Omental fat pad (tissue), 4 donors: ENCODE measurements at places on chromosomes 11 and 22.

GRCh38 chr11:33857933-33858371 is 33.9 kb downstream of the LMO2 start:
- peak; percentile 71 for DNase-seq

DNA sequence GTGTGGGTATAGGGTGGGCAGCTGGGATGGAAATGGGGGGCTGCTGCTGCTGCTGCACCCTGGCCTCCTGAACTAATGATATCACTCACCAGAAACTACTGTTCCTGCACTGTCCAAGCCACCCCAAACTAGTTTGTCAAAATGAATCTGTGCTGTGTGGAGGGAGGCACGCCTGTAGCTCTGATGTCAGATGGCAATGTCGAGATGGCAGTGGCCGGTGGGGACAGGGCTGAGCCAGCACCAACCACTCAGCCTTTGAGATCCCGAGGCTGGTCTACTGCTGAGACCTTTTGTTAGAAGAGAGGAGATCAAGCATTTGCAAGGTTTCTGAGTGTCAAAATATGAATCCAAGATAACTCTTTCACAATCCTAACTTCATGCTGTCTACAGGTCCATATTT is 1.3 kb downstream of the RAG1 start:
- no peak for DNase-seq

GRCh38 chr11:3783611-3784010 is 13.7 kb downstream of the NUP98 start:
- no peak for DNase-seq

- no peak for DNase-seq
Measured at GRCh38 chr22:46732041-46732379, 6.0 kb downstream of the CERK start.

DNA sequence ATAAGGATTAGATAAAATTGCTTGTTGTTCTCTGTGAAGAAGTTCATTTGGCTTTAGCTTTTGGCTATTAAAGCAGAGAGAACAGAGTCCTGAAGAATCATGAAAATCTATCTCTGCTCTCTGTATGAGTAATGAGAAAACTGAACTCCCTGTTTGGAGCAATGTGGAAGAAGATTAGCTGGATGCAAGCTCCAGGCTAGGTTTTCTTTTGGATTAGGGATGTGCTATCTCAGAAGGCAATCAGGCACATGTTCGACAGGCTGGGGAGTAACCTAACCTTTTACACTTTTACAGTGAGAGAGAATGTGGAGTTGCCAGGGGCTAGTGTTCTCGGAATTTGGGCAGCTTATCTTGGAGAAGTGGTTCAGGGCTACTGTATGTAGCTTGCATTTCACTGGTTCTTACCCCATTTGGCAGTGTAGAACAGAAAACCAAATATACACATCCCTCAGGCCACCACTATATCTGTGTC is 8.5 kb upstream of the SLN start:
- DNase-seq: no peak

GRCh38 chr22:17783312-17783711 is 9.0 kb upstream of the BID start:
- DNase-seq: no peak

GRCh38 chr22:37521236-37521739 is 2.1 kb upstream of the CARD10 start:
- DNase-seq: no peak

- DNase-seq: no peak
Measured at GRCh38 chr11:36367806-36368680, 72.0 kb downstream of the PRR5L start.

DNA sequence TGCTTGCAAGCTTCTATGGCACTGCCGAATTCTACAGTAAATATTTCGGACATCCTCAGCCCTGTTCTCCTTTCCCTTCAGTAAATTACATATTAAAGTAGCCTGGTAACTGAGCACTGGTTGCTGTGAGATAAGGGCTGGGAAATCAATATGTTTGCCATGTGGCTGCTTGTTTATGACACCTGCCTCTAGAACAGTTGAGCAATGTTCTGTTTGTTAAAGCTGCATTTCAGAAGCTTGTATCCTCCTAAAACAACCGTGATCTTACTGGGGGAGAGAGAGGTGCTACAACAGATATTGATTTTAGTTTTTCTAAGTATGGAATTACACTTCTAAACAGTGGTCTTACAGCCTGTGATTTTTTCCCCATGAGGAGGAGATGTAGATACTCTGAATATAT is 39.4 kb downstream of the ZBTB16 start:
- no peak for DNase-seq

GRCh38 chr11:38176686-38177322 is 1578.8 kb upstream of the RAG2 start:
- no peak for DNase-seq

- no peak for DNase-seq
Measured at GRCh38 chr11:68710409-68710808, 26.1 kb downstream of the GAL start.

DNA sequence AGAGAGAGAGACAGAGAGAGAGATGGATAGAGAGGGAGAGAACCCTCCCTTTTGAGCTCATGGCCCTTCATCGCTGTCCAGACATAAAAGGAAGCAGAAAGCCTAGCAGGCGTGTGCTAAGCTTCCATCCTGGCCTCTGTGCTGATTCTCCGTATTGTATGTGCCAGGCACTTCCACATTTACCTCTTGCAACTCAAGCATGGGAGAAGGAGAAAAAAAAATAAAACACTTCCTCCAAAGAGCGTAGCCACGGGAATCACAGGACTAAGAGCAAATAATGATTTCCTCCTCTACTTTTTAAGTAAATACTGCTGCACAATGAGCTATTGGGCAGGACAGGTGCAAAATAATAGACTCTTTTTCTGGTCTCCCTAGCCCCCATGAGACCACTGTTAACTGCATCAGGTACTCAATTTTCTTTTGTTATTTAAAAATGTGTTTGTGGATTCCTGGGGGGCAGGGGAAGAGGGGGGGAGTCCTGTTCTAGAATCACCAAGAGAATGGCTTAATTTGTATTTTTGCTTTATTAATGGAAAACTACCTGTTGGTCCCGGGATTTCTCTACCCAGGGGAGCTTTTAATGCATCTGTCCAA is 154.3 kb downstream of the NXPE2 start:
- DNase-seq: no peak
